DMS153 (cell line): ENCODE measurements at places on chromosomes 16 and 17.

DNA sequence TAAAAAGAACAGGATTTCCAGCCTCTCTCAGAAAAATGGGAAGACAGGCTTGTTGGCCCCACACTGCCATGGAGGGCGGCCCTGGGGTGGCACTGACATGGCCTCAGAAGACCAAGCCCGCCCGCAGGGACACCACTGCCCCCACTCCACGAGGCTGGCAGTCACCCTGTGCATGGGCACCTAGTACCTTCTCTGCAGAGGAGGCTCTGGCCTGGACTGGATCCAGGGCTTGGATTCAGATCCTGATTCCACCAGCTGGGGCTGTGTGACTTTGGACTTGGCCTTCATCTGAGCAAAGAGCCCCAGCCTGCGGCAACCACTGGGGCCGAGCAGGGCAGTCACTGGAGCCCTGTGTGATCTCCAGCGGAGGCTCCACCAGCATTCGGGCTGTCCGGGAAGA, 16.8 kb upstream of the FASN start:
- DNase-seq: no peak

DNA sequence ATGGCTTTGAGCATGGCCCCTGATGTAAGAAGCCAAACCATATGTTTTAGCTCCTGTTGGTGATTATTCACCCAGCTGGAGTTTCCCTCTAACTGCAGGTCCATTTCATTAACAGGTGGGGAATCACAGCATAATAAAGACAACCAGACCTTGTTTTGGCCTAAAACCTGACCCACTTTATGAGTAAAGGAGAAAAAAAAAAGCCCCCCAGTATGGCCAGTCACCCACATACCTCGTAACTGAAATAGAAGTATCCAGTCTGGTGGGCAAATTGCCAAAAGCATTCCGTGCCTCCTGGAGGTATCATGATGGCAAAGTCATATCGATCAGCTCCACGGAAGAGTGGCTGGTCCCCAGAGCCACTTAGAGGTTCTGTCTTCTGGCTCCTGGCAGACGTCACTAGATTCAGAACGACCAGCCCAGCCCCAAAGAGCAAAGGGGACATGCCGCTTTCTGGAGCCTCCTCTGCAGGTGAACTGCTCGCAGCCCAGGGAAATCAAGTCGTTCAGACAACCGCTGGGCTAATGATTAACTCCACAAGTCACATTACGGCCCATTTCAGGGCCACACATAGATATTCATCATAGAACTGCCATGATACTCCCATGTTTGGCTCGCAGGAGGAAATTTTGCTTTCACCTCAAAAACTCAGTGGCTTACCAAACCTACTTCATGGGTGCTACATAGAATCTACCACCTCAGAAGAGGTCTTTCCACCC, at the start of gene TMED6:
TMED6 (minus strand) TSS at position 478 of the 719 bp plus-strand sequence; CDS start at position 445, 33 bp downstream.
- no peak for DNase-seq

- no peak for DNase-seq
Measured at GRCh38 chr16:55989569-55989907, 114.4 kb upstream of the CES5A start.

DNA sequence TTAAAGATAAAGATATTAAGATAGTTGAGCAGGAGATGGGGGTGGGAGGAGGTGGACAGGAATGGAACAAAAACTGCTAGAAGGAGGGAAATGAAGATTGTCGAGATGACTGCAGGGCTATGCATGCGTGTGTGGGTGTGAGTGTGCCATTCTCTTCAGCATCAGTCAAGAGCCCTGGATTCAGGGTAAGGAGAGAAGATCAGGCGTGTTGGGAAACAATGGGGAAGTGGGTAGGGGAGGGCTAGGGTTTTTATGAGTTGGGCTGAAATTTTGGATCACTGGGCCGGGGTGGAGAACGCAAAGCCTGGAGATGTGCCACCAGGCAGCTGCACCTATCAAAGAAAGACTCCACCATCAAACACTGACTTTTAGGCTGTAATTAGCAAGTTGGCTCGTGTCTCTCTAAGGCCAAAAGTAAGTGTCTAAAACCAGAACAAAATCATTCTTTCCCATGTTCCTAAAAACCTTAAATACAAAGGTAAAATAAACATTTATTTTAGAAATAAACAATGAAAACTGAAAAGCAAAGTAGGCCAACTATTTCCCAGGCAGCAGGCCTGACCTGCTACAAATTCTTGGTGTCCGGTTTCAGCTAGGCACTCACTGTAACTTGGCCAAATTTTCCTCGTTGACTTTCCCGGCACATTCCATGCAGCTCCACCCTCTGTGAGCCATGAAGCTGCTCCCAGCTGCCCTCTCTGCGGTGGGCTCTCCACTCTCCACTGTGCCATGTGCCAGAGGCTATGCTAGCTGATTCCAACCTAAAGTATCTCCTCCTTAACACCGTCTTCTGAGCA, 4.2 kb downstream of the CDRT4 start:
- DNase-seq: no peak

DNA sequence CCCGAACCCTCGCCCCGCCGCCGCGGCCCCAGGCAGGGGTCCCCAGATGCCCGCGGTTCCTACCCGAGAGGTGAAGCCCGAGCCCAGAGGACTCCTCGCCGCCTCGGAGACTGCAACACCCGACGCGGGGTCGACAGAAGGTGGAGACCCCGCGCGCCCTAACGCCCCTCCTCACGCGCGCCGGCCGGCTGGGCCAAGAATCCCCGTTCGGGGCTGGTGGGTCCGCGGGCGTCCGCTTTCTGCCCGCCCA, 515 bp downstream of the SUMO2 start:
- DNase-seq: no peak

DNA sequence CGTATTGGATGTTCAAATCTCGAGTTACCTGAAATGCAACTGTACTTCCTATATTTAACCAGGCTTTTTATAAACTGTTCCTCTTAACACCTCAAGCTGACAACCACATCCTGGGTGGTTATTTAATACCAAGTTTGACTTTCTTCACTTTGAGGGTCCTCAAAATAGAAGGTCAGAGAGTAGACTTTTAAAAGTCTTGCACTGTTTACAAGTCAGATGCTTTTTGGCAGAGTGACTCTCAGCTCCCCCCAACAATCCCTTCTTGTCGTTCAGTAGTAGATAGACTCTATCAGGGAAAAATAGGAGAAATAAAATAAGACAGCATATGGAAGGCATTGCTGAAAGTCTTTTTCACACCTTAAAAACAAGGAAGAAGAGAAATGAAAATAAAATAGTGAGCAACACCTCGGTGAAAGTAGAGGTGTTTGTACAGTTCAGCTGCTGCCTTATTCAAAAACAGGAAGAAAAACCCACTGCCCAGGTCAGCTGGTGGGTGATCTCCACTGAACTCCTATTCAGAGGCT, 650.4 kb downstream of the WWOX start:
- DNase-seq: no peak

GRCh38 chr17:13036751-13037150, 18.9 kb upstream of the ELAC2 start:
- DNase-seq: no peak

- no peak for DNase-seq
Measured at GRCh38 chr17:66354472-66354871, 52.1 kb downstream of the PRKCA start.

DNA sequence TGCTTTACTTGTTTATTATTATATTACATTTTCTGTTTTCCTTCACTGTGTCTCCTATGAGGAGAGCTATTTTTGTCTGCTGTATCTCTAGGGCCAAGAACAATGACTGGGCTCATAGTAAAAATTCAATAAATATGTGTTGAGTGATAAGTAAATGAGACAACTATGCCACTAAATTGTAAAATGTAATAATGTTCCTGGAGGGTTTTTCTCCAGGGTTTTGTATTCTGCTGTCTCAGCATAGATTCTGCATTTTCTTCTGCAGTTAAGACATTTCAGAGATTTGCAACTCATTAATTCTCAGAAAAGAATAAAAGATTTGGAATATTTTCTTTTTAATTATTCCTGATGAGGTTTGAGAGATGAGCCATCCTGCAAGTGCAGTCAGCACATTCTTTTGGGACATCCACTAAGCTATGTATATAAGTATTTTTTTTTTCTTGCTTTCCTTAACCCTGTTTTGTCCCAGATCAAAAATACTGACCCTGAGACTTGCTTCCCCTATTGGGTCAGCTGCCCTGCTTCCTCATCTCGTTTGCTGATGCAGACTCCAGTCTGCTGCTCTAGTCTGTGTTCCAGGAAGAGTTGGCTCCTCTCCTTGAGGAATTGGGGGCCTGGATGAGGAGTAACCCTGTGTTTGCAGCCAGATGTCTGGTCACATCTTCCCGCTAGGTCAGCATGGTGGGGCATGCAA, 122.9 kb downstream of the ABCA8 start:
- no peak for DNase-seq
